ENCODE measurements at places on chromosomes 12 and 14.

DNA sequence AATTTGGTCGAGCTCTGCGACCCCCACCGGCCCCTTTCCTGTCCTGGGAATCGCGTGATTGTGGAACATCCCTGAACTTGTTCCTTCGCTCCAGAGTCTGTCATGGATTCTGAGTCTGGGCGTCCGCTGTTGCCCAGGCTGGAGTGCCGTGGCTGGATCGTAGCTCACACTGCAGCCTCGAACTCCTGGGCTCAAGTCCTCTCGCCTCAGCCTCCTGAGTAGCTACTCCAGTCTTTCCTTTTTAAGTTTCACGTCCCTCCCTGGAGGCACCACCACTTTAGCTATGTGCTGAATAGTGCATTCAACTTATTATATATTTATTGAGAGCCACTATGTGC lies 698 bp downstream of the ACOT6 start:
- no peak for DNase-seq

- no peak for DNase-seq
Measured at GRCh38 chr12:94957006-94957405, 46.5 kb downstream of the NDUFA12 start.

GRCh38 chr14:101498526-101498860 lies 62.8 kb upstream of the DIO3 start:
- DNase-seq: no peak

- DNase-seq: peak; percentile 43
Measured at GRCh38 chr12:117832459-117833457, 136.0 kb downstream of the KSR2 start.

- no peak for DNase-seq
Measured at GRCh38 chr14:68896132-68896531, 83.0 kb downstream of the ACTN1 start.

GRCh38 chr14:34368115-34368970 lies 93.7 kb downstream of the SPTSSA start:
- peak; percentile 42 for DNase-seq

- DNase-seq: no peak
Measured at GRCh38 chr12:91241756-91242155, 59.1 kb upstream of the DCN start.

- DNase-seq: no peak
Measured at GRCh38 chr14:76245097-76245496, 93.4 kb downstream of the GPATCH2L start.

DNA sequence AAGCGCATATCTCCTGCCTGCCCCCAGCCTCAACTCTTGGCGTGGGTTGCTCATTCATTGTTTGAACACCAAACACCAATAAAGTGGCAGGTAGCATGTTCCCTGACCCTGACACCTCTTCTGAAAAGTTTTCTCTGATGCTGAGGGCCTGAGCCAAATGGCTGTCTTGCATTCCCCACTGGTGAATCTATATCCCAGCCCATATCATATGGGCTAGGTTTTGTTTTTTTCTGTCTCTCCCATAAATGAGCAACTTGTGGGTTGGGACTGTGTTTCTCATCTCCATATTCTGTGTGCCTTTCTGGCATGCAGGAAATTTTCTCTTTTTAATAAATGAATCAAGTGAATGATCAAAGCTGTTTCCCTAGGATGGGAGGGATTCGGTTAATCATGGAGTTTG lies 5.0 kb downstream of the MYO1A start:
- no peak for DNase-seq

- DNase-seq: no peak
Measured at GRCh38 chr12:77324763-77325468, 259.5 kb upstream of the E2F7 start.

- no peak for DNase-seq
Measured at GRCh38 chr14:93977790-93978581, 1.6 kb upstream of the ASB2 start.

- DNase-seq: no peak
Measured at GRCh38 chr12:13289653-13290289, 93.2 kb downstream of the EMP1 start.

- no peak for DNase-seq
Measured at GRCh38 chr12:89247967-89248366, 104.3 kb downstream of the DUSP6 start.

DNA sequence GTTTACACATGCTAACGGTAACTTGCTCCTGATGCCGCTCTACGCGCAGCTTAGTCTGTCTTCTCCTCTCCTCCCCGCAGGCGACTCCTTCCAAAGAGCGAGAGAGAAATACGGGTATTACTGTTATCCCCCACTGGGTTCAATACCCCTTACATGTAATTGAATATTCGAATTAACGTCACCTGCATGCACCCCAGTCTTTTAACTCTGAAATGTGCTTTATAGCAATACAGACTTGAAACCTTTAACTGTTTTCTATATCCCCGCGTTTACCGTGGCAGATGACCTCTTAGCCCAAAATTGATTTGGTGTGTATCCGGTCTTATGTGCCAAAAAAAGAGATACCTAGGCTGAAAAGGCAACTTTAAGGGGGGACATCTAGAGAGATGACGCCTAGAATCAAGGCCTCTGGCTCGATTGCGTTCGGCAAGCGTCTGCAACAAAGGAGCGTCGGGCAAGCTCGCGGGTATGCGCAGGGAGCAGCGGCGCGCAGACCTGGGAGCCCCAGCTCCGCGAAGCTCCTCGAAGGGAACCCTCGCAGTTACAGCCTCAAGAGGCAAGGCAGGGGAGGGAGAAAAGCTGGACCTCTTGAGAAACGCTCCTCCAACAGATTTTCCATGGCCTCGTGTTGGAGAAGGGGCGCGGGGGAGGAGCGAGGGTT lies 6.8 kb upstream of the FOXG1 start:
- DNase-seq: no peak

GRCh38 chr12:116551952-116552772 lies 7.0 kb upstream of the MAP1LC3B2 start:
- no peak for DNase-seq

DNA sequence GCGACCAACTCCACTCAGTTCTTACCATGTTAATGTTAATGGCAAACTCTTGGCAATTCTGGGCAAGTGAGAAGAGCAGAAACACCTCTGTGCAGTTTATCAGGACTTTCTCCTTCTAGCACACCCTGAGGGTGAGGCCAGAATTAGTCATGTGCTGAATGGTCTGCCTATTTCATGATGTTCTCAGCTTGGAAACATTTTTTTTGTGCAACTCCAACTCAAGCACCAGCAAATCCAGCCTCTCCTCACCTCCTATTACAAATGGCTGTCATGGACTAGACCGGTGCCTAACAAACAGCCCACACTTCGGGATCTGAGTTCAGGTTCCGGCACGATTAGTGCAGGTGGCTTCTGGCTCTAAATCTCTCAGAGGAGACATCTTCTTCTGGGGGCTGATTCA lies 246.0 kb downstream of the ZFP36L1 start:
- peak; percentile 83 for DNase-seq

GRCh38 chr12:124419292-124420040 lies 124.6 kb downstream of the RFLNA start:
- no peak for DNase-seq

DNA sequence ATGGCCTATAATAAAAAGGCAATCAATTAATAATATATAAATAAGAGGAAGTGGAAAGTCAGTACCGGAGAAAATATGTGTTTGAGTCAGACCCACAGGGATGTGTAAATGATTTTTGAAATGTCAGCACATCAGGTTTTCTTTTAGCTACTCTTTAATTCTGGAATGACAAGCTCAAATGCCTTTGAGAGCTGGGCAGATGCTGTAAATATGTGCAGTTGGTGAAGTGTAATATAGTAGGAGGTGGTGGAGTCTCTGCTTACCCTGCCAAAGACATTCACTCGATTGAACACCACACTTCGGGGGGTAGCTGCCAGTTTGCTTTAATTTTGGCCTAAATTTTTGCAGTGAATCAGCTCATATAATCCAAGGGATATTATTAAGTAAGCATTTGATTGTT lies 93.0 kb downstream of the PLEKHA5 start:
- DNase-seq: no peak

DNA sequence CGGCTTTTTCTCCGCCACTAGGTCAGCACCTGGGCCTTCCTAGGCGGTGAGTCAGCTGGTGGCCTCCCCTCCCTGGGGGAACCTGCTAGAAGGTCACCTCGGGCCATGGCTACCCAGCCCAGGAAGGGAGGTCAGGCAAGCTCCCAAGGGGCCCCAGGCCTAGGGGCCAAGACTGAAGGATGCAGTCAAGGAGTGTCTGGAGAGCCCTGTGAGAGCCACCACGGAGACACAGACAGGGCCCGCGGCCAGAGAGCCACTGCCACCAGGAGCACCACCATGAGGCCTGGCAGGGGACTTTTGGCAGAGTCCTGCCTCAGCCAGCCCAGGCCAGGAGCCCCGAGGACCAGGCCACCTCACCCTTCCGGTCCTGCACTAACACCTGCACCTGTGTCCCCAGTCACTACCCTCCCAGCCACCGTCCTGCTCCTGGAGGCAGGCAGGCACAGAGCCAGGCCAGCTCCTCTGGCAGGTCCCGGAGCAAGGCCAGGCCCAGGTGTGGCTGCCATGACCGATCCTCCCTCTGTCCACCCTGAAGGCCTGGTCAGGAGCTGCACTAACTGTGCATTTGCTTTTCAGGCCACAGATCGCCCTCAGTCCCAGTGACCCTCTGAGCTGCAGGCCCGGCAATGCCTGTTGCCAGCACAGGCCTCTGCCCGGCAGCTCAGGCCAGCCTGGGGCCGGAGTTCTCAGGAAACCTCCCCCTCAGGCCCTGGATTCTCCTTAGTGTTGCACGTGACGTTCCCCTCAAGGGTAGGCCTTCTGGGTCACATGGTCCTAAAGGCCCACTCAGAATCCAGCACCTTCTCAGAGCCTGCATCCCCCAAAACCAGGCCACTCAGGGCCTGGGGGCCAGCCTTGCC lies 6.9 kb downstream of the PHETA1 start:
- no peak for DNase-seq
